ENCODE measurements at places on chromosomes 7 and 10.
A peak's percentile ranks its signal among the peaks of the same experiment; 100 is the strongest.

- peak; percentile 79 for DNase-seq
- H3K27me3 ChIP-seq = no peaks in the 10 kb centered on the region
- H3K27ac ChIP-seq = peak overlapping the region; percentile 55
- H3K4me3 ChIP-seq = no peak overlapping the region
Measured at GRCh38 chr7:70647801-70648498, 484.0 kb upstream of the GALNT17 start.

DNA sequence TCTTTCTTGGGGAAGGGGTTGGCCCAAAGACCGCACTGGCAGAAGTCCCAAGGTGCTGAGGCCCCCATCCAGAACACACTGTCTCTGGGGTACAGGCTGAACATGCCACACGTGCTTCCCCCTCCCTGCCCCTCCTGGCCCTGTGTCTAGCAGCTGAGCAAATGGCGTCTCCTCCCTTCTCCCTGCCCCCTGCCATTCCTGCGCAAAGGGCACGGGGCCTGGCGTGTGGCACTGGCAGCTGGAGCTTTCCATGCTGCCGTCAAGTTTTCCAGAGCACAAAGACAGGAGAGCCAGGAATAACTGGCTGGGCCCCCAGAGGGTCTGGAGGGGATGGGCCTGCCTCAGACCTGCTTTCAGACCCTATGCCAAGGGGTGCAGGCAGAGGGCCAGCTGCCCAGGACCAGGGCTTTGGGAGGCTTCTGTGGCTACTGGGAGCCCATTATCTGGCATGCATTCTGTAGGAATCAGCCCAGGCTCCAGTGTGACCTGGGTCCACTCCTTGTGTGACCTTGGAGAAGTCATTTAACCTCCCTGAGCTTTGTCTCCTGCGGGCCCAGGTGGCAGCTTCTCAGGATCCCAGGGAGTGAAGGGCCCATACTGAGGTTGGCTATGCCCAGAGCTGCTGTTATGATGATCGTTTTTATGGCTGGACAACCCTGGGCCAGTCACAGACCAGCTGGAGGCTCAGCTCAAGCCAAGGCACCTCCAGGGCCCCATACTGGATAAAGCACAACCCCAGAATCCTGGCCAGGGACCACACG, 710 bp upstream of the LDB3 start:
- no peaks in the 10 kb centered on the region for H3K4me1 ChIP-seq
- DNase-seq = no peak
- H3K4me3 ChIP-seq = no peak overlapping the region
- no peaks in the 10 kb centered on the region for H3K27me3 ChIP-seq

DNA sequence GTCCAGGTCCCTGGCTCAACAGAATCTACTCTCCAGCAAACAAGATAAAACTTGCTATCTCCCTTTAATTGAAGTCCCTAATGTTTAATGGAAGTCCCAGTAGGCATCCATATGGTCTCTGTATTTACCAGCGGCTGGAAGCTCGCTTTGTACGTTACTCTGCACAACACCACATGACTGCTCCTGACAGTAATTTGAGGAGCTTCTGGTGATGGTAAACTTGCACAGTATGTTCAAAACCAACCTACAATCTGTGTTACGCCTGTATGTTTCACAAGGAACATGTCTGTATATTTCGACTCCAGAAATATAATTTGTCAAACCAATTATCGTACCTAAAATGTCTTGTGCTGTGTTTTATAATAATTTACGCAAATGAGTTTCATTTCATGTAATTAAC, 4.4 kb upstream of the TECPR1 start:
- H3K27me3 ChIP-seq = no peaks in the 10 kb centered on the region
- no peak for DNase-seq
- H3K4me1 ChIP-seq = peaks cover 10% of the 10 kb centered on the region
- H3K27ac ChIP-seq = no peak overlapping the region
- H3K4me3 ChIP-seq = no peak overlapping the region

- H3K27ac ChIP-seq = peak overlapping the region; percentile 16
- no peak overlapping the region for H3K4me3 ChIP-seq
- H3K4me1 ChIP-seq = peaks cover 6% of the 10 kb centered on the region
Measured at GRCh38 chr10:110137142-110137545, 70.3 kb upstream of the MXI1 start.

DNA sequence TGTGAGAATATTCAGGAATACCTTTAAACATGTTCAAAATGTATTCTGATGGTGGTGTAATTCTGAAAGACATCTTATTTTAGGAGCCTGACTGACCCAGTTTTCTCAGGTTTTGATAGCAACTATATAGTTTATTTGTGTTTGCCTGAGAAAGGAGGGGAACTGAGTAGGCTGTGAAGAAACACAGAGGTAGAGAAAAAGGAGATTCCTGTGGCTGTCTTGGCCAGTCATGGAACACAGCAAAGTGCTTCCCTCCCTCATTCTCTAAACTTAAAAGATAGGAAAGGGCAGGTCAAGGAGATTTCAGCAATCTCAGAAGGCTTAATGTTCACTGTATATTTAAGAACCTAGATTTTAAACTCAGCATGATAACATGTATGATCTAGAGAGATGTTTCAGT, 43.5 kb downstream of the ZMYND11 start:
- peaks cover 13% of the 10 kb centered on the region for H3K36me3 ChIP-seq
- no peaks in the 10 kb centered on the region for H3K4me1 ChIP-seq
- H3K27me3 ChIP-seq = no peaks in the 10 kb centered on the region
- DNase-seq = no peak

DNA sequence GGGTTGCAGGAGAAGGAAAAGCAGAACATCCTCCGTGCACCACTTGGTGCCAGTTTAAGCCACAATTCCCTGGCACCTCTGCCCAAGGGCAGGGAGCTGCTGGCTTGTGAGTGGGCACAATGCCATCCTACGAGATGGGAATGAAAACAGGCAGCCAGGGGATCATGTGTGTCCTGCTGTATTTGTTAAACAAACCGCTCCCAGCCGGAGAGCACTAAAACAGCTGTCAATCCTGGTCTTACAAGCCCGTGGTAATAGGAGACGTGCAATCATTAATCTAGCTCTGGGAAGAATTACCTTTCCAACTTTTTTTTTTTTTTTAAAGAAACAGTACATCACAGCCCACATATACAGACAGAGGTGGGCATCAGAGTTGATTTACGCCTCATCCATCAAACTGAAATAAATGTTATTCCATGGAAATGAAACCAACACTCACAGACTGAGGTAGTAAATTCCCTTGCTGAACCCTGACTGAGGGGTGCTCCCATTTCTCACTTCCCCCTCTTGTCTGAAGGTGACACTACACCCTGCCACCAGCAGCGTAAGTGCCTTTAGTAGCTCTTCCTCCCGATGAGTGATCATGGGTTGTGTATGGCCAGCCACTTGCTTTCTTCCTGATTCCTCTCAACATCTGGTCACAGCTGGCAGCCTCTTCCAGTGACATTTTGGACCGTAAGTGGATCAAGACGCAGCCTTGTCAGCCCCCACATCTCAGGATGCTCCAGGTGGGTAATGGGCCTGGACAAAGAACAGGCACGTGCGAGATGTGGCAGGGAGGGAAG, 143.8 kb downstream of the TEX36 start:
- DNase-seq = no peak
- H3K4me1 ChIP-seq = no peaks in the 10 kb centered on the region
- H3K36me3 ChIP-seq = no peaks in the 10 kb centered on the region
- H3K27ac ChIP-seq = no peak overlapping the region
- H3K4me3 ChIP-seq = no peak overlapping the region

DNA sequence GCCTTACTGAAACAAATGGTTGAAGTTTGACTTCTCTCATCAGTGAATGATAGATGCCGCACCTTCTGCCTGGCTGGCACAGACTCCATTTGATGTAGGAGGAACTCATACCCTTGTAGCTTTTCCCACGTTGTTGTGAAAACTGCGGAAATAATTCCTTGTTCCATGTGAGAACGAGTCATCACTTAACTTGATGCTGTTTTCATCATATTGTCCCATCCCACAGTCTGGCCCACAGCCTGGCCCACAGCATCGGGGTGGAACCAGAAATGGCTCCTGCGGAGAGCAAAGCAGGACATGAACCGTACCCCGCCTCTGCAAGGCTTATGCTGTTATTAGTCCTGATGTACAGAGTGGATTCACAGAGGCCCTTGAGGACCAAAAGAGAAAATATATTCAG, 587.0 kb downstream of the SDK1 start:
- no peaks in the 10 kb centered on the region for H3K36me3 ChIP-seq
- H3K27me3 ChIP-seq = no peaks in the 10 kb centered on the region
- no peak overlapping the region for H3K27ac ChIP-seq

DNA sequence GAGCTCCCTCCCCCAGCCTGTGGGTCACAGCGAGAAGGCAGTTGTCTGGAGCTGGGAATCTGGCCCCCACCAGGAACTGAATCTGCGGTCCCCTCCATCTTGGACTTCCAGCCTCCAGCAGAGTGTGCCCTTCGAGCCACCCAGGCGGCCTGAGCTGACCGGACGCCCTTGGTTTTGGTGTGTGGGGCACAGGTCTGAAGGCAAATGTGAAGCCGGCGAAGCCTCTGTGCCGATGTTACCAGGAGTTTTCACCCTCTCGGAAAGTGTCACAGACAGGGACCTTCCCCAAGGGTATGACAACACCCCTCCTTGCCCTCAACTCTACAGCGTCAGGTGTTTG, 109.1 kb downstream of the DNAJB6 start:
- DNase-seq = no peak
- no peak overlapping the region for H3K4me3 ChIP-seq
- H3K4me1 ChIP-seq = no peaks in the 10 kb centered on the region
- no peaks in the 10 kb centered on the region for H3K36me3 ChIP-seq
- H3K27ac ChIP-seq = no peak overlapping the region
- H3K27me3 ChIP-seq = no peaks in the 10 kb centered on the region

DNA sequence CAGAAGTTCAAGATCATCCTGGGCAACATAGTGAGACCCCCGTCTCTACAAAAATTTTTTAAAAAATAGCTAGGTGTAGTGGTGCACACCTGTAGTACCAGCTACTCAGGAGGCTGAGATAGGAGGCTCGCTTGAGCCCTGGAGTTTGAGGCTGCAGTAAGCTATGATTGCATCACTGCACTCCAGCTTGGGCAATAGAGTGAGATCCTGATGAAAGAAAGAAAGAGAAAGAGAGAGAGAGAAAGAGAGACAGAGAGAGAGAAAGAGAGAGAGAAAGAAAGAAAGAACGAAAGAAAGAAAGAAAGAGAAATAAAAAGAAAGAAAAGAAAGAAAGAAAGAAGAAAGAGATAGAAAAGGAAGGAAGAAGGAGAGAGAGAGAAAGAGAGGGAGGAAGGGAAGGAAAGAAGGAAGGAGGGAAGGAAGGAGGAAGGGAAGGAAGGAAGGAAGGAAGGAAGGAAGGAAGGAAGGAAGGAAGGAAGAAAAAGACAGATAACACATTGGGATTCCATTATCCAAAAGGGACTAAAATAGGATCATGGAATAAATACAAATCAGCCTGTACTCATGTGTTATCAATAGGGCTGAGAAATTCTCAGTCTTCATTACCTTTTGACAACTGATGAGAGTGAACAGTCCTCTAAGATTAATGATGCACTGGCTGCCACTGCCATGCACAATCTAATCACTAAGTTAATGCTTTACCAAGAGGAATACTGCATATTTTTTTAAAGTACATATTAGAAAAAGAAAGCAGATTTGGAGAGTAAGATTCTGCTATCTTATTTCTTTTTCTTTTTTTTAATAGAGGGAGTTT, 35.4 kb upstream of the WAC start:
- H3K4me3 ChIP-seq = no peak overlapping the region
- no peak overlapping the region for H3K27ac ChIP-seq
- H3K36me3 ChIP-seq = no peaks in the 10 kb centered on the region
- no peaks in the 10 kb centered on the region for H3K4me1 ChIP-seq
- H3K27me3 ChIP-seq = no peaks in the 10 kb centered on the region

DNA sequence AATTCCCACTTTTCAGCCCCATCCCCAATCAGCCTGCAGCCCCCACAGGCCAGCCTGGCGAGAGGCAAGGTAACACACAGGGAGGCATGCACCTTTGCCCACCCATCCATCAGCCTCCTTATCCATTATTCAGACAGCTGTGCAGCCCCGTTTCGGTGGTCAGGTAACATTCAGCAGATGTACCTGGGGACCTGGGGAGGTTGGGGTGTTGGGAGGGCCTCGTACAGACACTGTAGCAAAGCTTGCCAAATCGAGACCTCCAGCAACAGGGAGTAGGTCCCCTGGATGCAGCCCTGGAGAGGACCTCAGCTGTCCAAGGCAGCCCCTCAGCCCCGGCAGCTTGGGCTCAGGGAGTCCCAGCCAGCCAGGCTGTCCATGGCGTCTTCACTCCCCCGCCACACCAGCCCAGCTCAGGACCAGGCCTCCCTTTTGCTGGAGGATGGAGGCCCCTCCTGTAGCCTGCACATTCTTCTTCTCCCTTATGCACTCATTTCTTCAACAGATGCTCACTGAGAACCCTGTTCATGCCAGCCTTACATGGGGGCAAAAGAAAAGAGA, 8.5 kb upstream of the DRGX start:
- peaks cover 9% of the 10 kb centered on the region for H3K27me3 ChIP-seq
- no peak for DNase-seq
- no peak overlapping the region for H3K27ac ChIP-seq
- no peaks in the 10 kb centered on the region for H3K4me1 ChIP-seq

DNA sequence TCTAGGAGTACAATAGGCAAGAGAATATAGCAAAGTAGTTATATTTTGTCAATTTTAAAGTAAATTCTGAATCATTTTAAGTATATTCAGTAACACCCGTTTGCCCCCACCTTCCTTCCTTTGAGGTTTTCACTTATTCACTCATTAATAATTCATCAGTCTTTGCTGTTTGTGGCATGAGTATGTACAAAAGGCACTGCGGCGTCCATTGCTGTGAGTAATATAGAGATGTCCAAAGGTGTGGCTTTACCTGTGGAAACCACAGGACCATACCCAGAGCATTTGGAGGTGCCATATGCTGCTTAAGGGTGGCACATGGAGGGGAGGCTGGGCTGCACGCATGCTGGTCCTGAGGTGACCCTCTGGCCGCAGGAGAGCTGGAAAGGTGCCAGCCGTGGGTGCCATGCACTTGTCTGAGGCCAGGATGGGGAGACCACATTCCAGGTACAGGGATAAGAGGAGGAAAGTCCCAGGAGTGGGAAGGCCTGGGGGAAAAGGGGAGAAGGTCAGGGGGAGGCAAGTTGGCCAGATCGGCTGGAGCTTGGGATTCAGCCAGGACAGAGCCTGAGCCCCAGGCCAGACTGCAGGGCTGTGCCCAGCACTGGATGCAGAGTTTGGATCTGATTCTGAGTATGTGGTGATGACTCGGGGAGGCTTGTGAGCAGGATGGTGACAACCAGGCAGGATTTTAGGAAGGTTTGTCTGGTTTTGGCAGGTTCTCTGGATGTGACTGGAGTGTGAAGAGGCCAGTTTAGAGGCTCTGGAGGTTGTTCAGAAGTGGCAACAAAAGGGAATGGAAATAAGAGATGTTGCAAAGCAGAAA, 223.4 kb downstream of the MGMT start:
- no peaks in the 10 kb centered on the region for H3K27me3 ChIP-seq
- no peaks in the 10 kb centered on the region for H3K36me3 ChIP-seq
- no peak for DNase-seq
- no peak overlapping the region for H3K4me3 ChIP-seq
- no peak overlapping the region for H3K27ac ChIP-seq
- no peaks in the 10 kb centered on the region for H3K4me1 ChIP-seq

GRCh38 chr7:27587429-27587828, 75.3 kb downstream of the HIBADH start:
- DNase-seq = no peak
- no peak overlapping the region for H3K27ac ChIP-seq
- H3K27me3 ChIP-seq = no peaks in the 10 kb centered on the region
- H3K36me3 ChIP-seq = no peaks in the 10 kb centered on the region
- H3K4me3 ChIP-seq = no peak overlapping the region

- H3K27ac ChIP-seq = no peak overlapping the region
- H3K4me3 ChIP-seq = no peak overlapping the region
- DNase-seq = no peak
- H3K36me3 ChIP-seq = no peaks in the 10 kb centered on the region
- no peaks in the 10 kb centered on the region for H3K4me1 ChIP-seq
Measured at GRCh38 chr10:60901561-60902235, 42.3 kb downstream of the RHOBTB1 start.

- H3K27ac ChIP-seq = no peak overlapping the region
- H3K36me3 ChIP-seq = no peaks in the 10 kb centered on the region
- H3K4me3 ChIP-seq = no peak overlapping the region
- H3K4me1 ChIP-seq = no peaks in the 10 kb centered on the region
- DNase-seq = no peak
Measured at GRCh38 chr7:8232999-8233847, 28.7 kb downstream of the ICA1 start.
